Kidney (tissue), 22 donors: ENCODE measurements at places on chromosomes 5 and 9. TPM values are rescaled to one million over a fixed set of nuclear protein-coding genes. Genes with fewer than 3 reads are reported as not detected.

The CACNA1B gene
- 0.03 TPM for total RNA-seq

The FBP2 gene
- total RNA-seq = not detected

The SLC25A2 gene
- 0.94 TPM for total RNA-seq

The ATG10 gene
- 8.7 TPM for total RNA-seq

The DIPK1B gene
- total RNA-seq = 7.5 TPM

The ANKRD31 gene
- total RNA-seq = 0.38 TPM

The ADAMTS6 gene
- total RNA-seq = 6.7 TPM

The OR1Q1 gene
- not detected for total RNA-seq

The DMRT3 gene
- total RNA-seq = not detected

The GRM6 gene
- not detected for total RNA-seq

The PCDHB15 gene
- 6.0 TPM for total RNA-seq

The NSG2 gene
- total RNA-seq = not detected

The FOXD4L6 gene
- not detected for total RNA-seq

The GBA2 gene
- 93.2 TPM for total RNA-seq

The SLC23A1 gene
- 3.5 TPM for total RNA-seq

The RXFP3 gene
- not detected for total RNA-seq

The CXCL14 gene
- 104 TPM for total RNA-seq

The NIPAL4 gene
- total RNA-seq = not detected

The FOXD4L3 gene
- total RNA-seq = not detected

The FAM193B gene
- 77.8 TPM for total RNA-seq

The TMEM174 gene
- total RNA-seq = 1.1 TPM

The SPTAN1 gene
- total RNA-seq = 354 TPM

The PHAX gene
- 33.3 TPM for total RNA-seq

The MAMDC2 gene
- 7.1 TPM for total RNA-seq

The GARIN3 gene
- not detected for total RNA-seq

The ZNF608 gene
- 35.8 TPM for total RNA-seq

The ST6GALNAC6 gene
- total RNA-seq = 74.6 TPM

The UNC13B gene
- total RNA-seq = 43.6 TPM

The RETREG1 gene
- total RNA-seq = 104 TPM

The QRFP gene
- total RNA-seq = not detected

The PHPT1 gene
- 108 TPM for total RNA-seq

The ZBED3 gene
- 20.7 TPM for total RNA-seq

The ZFP2 gene
- total RNA-seq = 2.7 TPM

The SV2C gene
- 0.13 TPM for total RNA-seq

The CARD9 gene
- 7.0 TPM for total RNA-seq

The SPINK6 gene
- total RNA-seq = not detected

The FCN2 gene
- total RNA-seq = 3.6 TPM

The SHC3 gene
- total RNA-seq = 1.5 TPM

The IL7R gene
- total RNA-seq = 53.7 TPM

The MEIKIN gene
- total RNA-seq = 0.63 TPM
